ENCODE measurements at places on chromosomes 5 and 9.

DNA sequence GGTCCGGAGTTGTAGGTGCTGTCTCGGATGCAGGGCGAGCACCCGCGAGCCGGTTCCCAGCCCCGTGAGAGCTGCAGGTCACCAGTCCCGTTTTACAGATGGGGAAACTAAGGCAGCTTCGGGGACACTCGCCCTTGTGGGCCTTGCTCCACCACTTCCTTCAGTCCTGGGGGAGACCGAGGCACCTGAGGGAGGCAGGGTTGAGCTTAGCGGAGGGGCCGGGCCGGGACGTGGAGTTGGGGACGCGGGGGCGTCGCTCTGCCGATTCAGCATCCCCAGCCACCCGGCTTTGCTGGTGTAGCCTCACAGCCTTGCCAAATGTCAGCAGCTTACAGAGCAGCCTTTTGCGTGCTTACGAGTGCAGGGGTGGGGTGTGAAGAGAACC lies 530 bp downstream of the BBLN start:
- DNase-seq: peak; percentile 57

GRCh38 chr5:135600971-135601381 lies 22.2 kb upstream of the CXCL14 start:
- DNase-seq: no peak

DNA sequence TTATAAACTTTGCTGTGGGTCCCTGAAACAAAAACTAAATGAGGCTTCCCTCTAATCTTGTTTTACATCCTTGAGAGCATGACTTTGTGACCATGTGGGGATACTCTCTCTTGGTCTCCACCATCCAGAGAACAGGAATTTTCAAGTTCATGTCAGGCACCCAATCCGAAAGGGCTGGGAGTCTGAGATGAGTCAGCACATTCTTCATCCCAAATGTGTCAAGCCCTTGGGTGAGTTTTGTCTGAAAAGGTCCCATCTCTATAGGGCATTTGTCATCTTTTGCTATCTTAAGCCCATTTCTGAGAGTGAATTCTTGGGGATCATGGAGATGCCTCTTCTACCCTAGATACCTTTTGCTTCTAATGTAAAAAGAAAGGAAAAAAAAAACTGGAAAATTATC lies 26.9 kb upstream of the RAPGEF6 start:
- no peak for DNase-seq

DNA sequence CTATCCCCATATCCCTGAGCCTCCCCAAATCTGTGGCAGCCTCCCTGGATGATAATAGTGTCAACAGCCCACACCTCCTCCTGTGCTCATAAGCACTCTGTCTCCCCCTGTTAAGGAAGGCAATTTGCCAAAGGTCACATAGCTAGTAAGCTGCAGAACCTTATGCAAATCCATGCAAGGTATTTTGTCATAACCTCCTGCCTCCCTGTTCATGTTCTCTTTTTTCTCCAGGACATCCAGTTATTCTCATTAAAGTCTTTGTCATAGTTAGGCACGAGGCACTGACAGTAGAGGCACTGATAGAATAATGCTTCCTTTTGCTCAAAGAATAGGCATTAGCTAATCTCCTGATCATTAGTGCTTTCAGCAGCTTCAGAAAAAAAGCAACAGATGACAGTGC lies 10.2 kb upstream of the AUH start:
- DNase-seq: no peak

- DNase-seq: no peak
Measured at GRCh38 chr5:10321882-10322281, 14.2 kb upstream of the CMBL start.

GRCh38 chr5:156913719-156914370 lies 49.2 kb downstream of the TIMD4 start:
- DNase-seq: no peak

GRCh38 chr9:18238254-18238653 lies 235.7 kb upstream of the ADAMTSL1 start:
- DNase-seq: no peak

- DNase-seq: no peak
Measured at GRCh38 chr9:32403567-32404260, 19.3 kb downstream of the ACO1 start.

GRCh38 chr5:29899583-29899982 lies 1293.9 kb upstream of the CDH6 start:
- DNase-seq: no peak

DNA sequence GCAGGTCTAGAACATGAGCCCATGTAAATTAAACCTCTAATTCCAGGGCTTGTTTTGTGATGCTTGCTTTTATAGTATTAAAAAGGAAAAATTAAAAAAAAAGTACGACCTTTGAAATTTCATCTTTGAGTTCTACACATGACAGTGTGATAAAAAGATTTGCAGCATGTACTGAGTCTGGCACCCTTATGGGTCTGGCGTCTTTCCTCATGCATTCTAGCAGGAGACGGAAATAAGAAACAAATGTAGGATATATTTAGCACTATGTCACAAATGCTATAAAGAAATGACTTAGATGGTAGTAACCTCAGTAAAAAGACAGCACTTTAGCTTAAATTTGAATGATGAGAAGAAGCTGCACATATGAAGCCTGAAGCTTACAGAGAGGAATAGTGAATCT lies 1474.3 kb upstream of the CDH6 start:
- DNase-seq: no peak

DNA sequence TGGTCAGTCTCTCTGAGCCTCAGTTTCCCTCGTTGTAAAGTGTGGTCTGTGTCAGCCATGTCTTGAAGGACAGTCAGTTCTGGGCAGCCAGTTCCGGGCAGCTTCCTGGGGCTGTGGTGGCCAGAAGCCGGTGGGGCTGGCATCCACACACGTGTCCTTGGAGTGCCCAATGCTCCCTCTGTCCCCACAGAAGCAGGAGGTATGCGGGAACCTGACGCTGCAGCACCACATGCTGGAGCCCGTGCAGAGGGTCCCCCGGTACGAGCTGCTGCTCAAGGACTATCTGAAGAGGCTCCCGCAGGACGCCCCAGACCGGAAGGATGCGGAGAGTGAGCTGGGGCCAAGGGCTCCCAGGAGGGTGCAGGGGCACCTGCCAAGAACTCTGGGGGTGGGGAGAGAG lies 48.4 kb upstream of the SUSD3 start:
- DNase-seq: no peak

DNA sequence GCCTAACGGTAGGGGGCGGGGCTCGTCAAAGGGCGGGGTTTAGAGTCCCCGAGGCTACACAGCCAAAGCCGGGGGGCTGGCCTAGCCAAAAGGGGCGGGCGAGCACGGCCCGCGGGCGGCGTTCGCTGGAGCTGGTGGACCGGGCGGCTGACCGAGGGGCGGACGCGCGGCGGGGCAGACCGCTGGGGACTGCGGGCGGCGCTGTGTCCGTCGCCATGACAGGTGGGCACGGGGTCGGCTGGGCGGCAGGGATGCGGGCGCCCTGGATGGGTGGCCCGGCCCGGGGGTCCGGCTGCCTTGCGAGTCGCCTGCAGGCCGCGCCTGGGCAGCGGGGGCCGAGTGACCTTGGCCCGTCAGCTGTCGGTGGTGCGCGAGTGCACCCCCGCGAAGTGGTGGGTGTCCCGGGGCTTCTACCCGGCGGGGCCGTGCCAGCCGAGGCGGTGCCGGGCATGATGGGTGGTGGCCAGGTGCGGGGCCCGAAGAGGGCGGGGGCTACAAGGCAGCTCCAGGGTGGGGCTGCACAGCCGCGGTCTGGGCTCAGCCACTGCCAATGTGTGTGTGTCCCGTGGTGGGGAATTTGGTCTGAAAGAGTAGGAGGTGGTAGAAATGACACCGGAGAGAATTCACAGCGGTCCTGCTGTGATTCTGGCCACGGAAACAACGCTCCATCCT lies at the start of gene CARD19:
Gene CARD19, plus strand, starts transcription at position 87 of the 672 bp plus-strand sequence. Its CDS starts 129 bp downstream, at position 216.
- peak; percentile 91 for DNase-seq
